NCI-H1105 treated with DMSO at 0.1 percent for 48 hours (cell line): ENCODE measurements at places on chromosomes 12 and 14.

DNA sequence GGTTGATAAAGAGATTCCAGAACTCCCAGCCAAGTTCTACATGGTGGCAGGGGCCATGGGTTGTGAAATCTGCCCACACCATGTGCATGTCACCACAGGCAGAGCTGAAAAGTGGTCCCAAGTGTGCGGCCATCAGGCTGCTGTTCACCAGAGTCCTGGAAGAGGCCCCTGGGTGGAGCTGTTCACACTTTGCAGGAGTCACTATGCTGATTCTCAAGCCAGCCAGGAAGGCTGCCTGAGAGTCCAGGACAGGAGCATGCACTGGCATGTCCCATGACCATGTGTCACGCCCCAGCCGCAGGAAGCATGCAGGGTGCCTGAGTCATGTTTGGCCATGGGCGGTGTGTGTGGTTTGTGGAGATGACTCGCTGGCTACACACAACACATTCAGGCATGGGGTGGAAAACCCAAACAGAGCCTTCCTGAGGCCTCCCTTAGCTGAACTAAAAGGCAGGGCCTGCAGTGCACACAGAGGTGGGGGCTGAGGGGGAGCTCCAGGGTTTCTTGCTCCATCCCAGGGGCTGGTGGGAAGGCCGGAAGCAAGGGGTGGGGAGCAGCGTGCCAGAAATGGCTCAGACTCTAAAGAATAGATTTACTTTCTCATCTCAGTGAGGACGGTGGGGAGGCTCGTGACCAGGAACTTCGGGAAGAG is 19.4 kb downstream of the ABCB9 start:
- no peak for DNase-seq

GRCh38 chr14:26339381-26339780 is 258.5 kb downstream of the NOVA1 start:
- no peak for DNase-seq

- DNase-seq, result no peak
Observed at GRCh38 chr12:108647585-108648287, 14.0 kb upstream of the SELPLG start.

DNA sequence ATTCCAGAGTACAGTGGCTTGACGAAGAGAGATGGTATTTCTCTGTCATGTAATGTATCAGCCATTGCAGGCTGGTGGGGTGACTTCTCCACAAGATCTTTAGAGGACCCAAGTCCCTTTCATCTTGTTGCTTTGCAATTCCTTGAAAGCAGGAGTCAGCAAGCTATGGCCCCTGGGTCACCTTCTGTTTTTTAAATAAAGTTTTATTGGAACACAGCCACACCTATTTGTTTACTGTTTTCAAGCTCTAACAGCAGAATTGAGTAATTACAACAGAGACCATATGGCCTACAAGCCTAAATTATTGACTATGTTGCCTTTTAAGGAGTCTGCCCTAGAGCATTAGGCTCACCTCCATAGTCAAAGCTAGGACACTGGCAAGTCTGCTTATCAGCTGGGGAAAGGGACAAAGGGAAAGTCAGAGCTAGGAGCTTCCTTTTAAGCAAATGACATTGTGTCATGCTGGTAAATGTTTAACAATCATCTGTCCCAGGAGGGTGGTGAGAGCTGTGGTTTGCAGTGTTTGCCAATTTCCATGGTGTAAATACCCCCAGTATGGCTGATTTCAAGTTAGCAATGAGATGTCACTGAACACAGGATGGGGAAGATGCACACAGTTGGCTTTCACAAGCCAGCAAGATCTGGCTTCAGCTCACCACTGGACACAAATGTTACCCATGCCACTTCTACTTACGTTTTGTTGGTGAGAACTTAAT is 87.7 kb upstream of the PWP1 start:
- DNase-seq, result no peak

- no peak for DNase-seq
Observed at GRCh38 chr14:106790189-106791036, 1264.0 kb downstream of the TMEM121 start.

GRCh38 chr12:7966563-7966962 is 30.6 kb upstream of the SLC2A3 start:
- DNase-seq, result no peak

DNA sequence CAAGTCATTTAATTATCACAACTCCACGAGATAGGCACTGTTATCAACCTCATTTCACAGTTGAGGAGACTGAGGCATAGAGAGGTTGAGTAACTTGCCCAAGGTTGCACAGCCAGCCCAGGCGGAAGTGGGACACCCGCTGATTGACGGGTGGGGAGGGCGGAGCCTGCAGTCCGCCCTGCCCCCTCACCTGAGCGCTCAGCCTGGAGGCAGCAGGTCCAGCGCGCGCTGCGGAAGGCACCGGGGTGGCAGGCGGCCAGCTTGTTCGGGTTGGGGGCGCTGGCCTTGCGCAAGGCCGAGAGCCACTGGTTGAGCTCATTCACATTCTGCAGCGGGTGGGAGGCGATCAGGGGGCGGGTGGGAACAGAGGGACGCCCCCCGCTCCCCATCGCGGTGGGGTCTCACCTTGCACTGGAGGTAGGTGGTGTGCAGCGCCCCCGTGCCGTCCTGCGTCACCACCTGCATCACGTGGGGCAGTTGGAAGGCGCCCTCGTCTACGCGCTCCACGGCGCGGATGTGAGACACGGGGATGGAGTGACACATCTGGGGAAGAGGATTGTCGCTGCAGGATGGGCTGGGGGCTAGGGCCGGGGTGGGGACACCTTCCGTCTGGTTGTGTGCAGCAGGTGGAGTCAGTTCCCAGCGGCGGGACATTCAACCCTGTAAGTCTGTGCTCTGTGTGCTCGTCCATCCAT is 31.7 kb downstream of the RASAL1 start:
- DNase-seq, result no peak

DNA sequence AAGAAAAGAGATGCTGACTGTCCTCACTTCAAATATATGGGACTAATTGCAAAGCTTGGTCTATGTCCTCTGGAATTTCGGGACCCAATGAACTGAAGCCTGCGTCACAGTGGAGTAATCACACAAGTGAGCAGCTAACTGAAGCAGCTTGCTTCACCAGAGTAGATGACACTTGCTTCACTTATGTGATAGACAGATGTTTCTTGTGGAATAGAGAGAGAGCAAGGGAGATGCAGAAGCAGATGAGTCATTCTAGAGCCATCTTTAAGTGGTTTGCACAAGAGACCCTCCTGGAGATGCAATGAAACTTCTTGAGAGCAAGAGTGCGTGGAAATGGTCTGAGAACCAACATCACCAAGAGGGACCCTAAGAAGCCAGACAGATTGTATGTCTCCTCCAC is 1537.1 kb upstream of the FLRT2 start:
- no peak for DNase-seq

DNA sequence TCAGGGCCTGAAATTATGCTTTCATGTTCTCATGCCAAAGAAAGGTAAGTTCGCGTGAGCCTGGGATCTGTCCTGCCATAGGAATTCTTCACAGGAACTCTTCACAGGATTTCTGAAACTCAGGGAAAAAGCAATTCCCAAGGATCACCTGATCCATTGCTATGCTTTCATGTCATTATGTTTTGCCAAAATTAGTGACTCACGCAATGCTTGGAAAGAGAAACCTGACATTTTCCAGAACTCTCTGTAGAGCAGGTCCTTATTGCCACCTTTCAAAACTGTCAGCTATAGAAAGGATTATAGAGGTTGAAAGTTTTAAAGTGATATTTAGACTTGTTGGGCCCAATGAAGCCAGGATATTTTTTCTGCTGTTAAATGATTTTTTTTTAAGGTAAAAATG is 6.3 kb upstream of the KCNJ8 start:
- DNase-seq, result no peak

- DNase-seq, result no peak
Observed at GRCh38 chr12:14956024-14956891, 5.1 kb downstream of the ARHGDIB start.

DNA sequence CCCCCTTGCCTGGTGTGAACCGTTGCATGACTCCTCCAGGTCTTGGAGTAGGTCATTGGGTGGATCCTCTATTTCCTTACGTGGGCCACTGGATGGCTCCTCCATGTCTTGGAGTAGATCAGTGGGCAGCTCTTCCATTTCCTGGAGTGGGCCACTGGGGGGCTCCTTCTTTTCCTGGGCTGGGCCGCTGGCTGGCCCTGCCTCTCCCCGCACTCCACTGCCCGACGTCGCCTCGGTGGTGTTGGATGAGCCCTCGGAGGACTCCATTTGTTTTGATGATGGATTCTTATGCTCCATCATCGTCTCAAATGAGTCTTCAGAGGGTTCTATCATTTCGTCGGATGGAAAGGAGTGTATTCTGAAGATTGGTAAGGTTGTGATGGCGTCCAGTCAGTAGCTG is 19.1 kb downstream of the RTL1 start:
- DNase-seq, result no peak

GRCh38 chr12:65926119-65926908 is 102.0 kb downstream of the HMGA2 start:
- no peak for DNase-seq

- no peak for DNase-seq
Observed at GRCh38 chr14:68667313-68667791, 125.5 kb downstream of the ZFP36L1 start.

- no peak for DNase-seq
Observed at GRCh38 chr12:52199294-52199919, 7.6 kb upstream of the KRT80 start.

- DNase-seq, result no peak
Observed at GRCh38 chr12:80504389-80505163, 60.5 kb downstream of the PTPRQ start.
